ENCODE measurements at places on chromosomes 16 and 17. TPM values are rescaled to one million over a fixed set of nuclear protein-coding genes. Genes with fewer than 3 reads are reported as not detected.

The PYY gene
- not detected for total RNA-seq

The KRT33A gene
- total RNA-seq = not detected

The CES5A gene
- not detected for total RNA-seq

The ALOX12 gene
- total RNA-seq = not detected

- H3K4me1 ChIP-seq = no peaks in the 10 kb centered on the region
- no peak overlapping the region for H3K4me3 ChIP-seq
- no peaks in the 10 kb centered on the region for H3K27me3 ChIP-seq
- no peak for DNase-seq
Measured at GRCh38 chr17:73420897-73421296, 109.1 kb upstream of the CDC42EP4 start.

DNA sequence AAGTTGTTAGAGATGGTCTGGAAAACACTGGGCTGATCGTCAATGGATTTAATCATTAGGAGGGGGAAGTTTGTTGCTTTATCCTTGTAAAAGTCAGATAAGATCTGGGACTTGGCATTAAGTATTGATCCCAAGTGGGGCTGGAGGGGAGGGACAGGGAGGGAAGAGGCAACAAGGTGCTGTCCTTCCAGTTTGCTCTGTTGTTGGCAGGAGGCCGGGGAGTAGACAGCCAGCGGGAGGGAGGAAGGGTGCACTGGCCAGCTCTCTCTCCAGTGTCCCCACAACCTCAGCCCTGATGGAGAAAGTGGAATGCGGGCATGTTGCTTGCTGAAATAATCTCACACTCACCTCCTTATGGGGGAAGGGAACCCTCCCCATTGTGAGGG is 210.2 kb downstream of the CCDC182 start:
- no peak overlapping the region for H3K27ac ChIP-seq
- DNase-seq = no peak
- no peak overlapping the region for H3K4me3 ChIP-seq

- no peaks in the 10 kb centered on the region for H3K27me3 ChIP-seq
- no peak overlapping the region for H3K4me3 ChIP-seq
- H3K27ac ChIP-seq = no peak overlapping the region
- H3K4me1 ChIP-seq = no peaks in the 10 kb centered on the region
- no peak for DNase-seq
Measured at GRCh38 chr16:11535494-11535893, 51.2 kb downstream of the LITAF start.

DNA sequence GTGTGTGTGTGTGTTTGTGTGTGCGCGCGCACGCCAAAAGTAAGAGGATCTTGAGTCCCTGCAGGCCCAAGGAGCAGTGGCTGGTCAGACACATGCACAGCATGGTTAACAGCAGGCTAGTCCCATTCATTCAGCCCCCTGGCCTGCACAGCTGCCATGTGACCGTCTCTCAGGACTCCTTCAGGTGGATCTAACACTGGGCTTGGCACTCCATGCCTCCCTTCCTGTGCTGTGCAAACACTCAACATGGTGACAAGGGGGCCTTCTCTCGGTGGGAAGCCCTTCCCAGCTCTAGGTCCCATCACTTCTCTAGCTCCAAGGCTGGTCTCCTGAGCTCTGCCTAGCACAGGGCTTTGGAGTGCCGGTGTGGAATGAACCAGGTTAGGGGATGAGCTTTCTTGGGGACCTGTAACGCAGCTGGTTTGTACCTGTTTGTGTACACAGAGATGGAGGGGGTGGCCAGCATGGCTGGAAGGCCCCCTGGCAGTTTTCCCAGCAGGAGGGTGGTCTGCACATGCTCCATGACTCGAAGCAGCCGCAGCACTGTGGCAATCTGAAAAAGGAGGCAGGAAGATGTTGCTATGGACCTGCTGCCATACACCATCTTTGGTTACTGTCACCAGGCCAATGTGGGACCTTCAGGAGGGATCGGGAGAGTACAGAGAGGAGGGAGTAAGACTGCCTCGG is 69.4 kb upstream of the GCSH start:
- no peaks in the 10 kb centered on the region for H3K36me3 ChIP-seq
- no peak overlapping the region for H3K27ac ChIP-seq
- H3K27me3 ChIP-seq = no peaks in the 10 kb centered on the region
- no peaks in the 10 kb centered on the region for H3K4me1 ChIP-seq
- no peak for DNase-seq

DNA sequence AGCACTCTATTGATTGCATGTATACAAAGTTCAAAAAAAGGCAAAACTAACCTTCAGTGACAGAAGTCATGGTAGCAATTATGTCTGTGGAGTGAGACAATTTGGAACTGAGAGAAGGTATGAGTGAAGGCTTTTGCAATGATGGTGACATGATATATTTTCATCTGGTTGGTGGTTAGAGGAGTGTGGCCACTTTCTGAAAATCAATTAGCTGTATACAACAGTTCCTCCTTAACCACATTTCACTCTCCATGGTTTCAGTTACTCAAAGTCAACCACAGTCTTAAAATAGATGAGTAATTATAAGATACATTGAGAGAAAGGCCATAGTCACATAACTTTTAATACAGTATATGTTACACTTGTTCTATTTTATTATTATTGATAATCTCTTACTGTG is 26.2 kb downstream of the ADAMTS18 start:
- H3K4me1 ChIP-seq = no peaks in the 10 kb centered on the region
- DNase-seq = no peak
- H3K36me3 ChIP-seq = no peaks in the 10 kb centered on the region
- no peaks in the 10 kb centered on the region for H3K27me3 ChIP-seq
- no peak overlapping the region for H3K27ac ChIP-seq

DNA sequence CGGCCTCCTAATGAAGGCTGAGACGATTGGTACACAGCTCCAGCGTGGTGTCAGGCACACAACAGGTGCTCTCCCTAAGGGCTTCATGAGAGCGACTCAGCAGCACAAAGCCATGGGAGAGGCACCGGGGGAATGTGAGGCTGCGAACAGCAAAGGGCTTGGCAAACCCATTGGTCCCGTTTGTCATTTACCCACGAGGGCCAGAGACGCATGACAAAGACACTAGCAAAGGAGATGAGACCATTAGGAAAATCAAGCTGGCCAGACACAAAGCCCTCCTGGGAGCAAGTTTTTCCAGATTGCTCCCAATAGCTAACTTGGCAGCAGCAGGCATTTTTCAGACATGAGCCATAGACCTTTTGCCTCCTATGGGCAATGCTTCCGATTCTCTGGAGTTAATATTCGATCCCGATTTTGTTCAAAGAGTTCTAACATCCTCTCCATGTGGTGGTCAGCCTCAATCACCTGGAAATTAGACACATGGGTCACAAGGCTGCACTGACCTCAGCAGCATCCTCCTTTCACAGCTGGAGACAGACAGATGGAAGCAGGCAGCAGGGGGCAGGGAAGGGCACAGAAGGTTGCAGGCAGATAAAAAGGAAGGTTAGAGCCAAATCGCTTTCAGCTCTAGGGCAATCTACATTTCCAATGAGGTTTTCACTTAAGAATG is 38.2 kb downstream of the TK2 start:
- H3K4me1 ChIP-seq = peaks cover 38% of the 10 kb centered on the region
- no peaks in the 10 kb centered on the region for H3K36me3 ChIP-seq
- no peaks in the 10 kb centered on the region for H3K27me3 ChIP-seq
- DNase-seq = no peak
- H3K4me3 ChIP-seq = no peak overlapping the region
- no peak overlapping the region for H3K27ac ChIP-seq

DNA sequence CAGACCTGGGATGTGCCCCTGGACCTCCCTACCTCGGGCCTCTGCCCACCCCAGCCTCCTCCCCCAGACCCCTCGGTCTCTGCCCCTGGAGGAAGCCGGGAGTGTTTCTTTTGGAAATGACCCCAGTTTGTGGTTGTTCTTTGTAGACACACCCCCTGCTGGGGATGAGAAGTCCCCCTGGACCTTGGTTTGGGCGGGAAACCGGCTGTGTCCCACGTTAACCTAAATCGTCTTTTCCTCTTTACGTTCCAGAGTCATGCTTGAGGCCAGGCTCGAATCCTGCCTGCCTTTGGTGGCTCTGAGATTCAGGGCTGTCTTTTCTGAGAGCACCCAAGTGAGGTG is 116.6 kb downstream of the METRNL start:
- H3K4me1 ChIP-seq = peaks cover 38% of the 10 kb centered on the region
- H3K4me3 ChIP-seq = no peak overlapping the region
- no peak for DNase-seq

GRCh38 chr16:81888520-81889394 is 109.7 kb downstream of the PLCG2 start:
- no peak for DNase-seq
- no peak overlapping the region for H3K4me3 ChIP-seq
- H3K36me3 ChIP-seq = no peaks in the 10 kb centered on the region
- H3K27ac ChIP-seq = no peak overlapping the region

DNA sequence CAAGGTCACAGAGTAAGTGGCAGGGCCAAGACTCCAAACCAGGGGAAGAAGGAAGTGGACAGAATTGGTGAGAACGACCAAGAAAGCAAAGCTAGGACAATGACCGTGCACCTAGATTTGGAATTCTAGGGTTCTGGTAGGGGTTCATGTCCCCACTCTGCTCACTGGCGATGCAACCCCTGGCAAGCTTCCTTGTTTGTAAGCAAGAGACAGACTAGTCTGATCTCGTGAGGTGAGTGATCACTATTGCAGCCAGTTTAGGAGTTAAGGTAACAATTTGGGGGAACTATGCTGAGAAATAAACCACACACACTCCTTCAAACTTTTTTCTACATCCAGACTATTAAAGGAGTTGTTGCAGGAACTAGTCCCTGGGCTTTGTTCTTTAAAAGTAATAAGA is 48.1 kb downstream of the XPO6 start:
- H3K27me3 ChIP-seq = no peaks in the 10 kb centered on the region
- no peak for DNase-seq
- no peak overlapping the region for H3K4me3 ChIP-seq
- H3K4me1 ChIP-seq = peaks cover 88% of the 10 kb centered on the region
- H3K27ac ChIP-seq = no peak overlapping the region

GRCh38 chr16:76346210-76346609 is 69.0 kb downstream of the CNTNAP4 start:
- no peak overlapping the region for H3K27ac ChIP-seq
- DNase-seq = no peak
- no peaks in the 10 kb centered on the region for H3K36me3 ChIP-seq
- no peaks in the 10 kb centered on the region for H3K27me3 ChIP-seq
- H3K4me3 ChIP-seq = no peak overlapping the region

- peaks cover 13% of the 10 kb centered on the region for H3K36me3 ChIP-seq
- no peak overlapping the region for H3K27ac ChIP-seq
- H3K4me1 ChIP-seq = no peaks in the 10 kb centered on the region
- H3K4me3 ChIP-seq = no peak overlapping the region
- DNase-seq = no peak
Measured at GRCh38 chr17:67672592-67673335, 45.0 kb upstream of the NOL11 start.

DNA sequence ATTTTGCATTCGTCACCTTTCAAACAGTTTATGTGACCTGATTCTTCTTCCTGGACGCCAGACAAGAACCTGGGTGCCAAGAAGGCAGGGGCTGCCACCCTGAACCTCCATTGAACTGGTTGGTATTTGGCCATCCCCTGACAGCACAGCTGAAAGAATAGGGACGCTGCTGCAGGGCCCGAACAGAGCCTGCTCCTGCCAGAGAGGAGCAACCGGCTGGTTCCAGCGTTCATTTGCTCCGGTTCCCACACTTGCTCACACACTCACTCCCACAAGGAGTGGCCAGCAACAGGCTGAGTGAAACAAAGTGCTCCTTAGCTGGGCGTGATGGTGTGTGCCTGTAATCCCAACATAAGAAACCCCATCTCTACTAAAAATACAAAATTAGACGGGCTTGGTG is 14.9 kb downstream of the KRT9 start:
- DNase-seq = no peak
- no peaks in the 10 kb centered on the region for H3K27me3 ChIP-seq
- H3K36me3 ChIP-seq = no peaks in the 10 kb centered on the region
- H3K4me1 ChIP-seq = no peaks in the 10 kb centered on the region
- no peak overlapping the region for H3K4me3 ChIP-seq
- no peak overlapping the region for H3K27ac ChIP-seq

DNA sequence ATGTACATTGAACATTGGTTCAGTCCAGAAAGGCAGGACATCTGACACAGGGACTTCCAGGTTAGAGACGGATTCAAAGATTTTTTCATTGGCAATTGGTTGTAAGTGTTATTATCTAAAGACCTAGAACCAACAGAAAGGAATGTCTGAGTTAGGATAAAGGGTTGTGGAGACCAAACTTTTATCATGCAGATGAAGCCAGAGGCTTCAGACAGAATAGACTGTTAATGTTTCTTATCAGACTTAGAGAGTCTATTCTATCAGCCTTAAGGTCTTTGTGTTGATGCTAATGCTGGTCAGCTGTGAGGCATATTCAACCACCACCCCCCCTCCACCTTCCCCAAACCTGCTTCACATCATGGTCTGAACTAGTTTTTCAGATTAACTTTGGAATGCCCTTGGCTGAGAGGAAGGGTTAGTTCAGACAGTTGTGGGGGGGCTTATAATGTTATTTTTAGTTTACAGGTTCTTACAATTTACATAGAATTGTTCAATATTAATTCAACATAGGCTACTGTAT is 2.1 kb upstream of the ITGB3 start:
- no peak overlapping the region for H3K27ac ChIP-seq
- no peak for DNase-seq
- H3K36me3 ChIP-seq = no peaks in the 10 kb centered on the region
- H3K4me1 ChIP-seq = peaks cover 10% of the 10 kb centered on the region
- no peaks in the 10 kb centered on the region for H3K27me3 ChIP-seq

DNA sequence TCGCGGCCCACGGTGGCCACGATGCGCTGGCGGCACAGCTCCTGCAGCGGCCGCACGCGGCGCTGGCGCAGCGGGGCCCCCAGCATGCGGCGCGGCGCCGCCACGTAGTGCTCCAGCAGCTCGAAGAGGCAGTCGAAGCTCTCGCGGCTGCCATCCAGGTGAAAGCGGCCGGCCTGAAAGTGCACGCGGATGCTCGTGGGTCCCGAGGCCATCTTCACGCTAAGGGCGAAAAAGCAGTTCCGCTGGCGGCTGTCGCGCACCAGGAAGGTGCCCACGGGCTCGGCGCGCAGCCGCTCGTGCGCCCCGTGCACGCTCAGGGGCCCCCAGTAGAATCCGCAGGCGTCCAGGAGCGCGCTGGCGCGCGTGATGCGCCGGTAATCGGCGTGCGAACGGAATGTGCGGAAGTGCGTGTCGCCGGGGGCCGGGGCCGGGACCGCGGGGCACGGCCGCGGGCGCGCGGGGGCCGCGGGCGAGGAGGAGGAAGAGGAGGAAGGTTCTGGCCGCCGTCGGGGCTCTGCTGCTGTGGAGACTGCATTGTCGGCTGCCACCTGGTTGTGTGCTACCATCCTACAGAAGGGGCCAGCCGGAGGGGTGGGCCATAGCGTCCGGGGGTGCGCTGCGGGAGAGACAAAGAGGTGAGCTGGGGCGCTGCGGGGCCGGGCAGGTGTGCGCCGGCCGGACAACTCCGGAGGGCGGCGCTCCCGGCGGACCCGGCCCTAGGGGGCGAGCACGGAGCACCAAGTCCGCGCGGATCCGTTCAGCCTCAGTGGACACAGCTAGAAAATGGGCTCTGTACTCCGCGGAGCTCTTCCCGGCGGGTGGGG is 879 bp downstream of the SOCS1 start:
- no peaks in the 10 kb centered on the region for H3K27me3 ChIP-seq
- DNase-seq = peak; percentile 80
- H3K4me1 ChIP-seq = peaks cover 60% of the 10 kb centered on the region
- peaks cover 6% of the 10 kb centered on the region for H3K36me3 ChIP-seq
